Temporal lobe (tissue), 4 donors: ENCODE measurements at places on chromosomes 16 and 17. TPM values are rescaled to one million over a fixed set of nuclear protein-coding genes. Genes with fewer than 3 reads are reported as not detected.

Gene G6PC1
- not detected for total RNA-seq

Gene NPEPPS
- total RNA-seq = 184 TPM

Gene EFNB3
- 24.3 TPM for total RNA-seq

Gene NPIPB6
- 3.7 TPM for total RNA-seq

Gene PLA2G10
- total RNA-seq = not detected

Gene PRR29
- 1.5 TPM for total RNA-seq

Gene TMEM204
- 1.7 TPM for total RNA-seq

Gene ACSM2A
- not detected for total RNA-seq

Gene HES7
- 0.98 TPM for total RNA-seq

Gene CBFA2T3
- 2.5 TPM for total RNA-seq

Gene HCRT
- not detected for total RNA-seq

Gene TRAF7
- total RNA-seq = 29.7 TPM

Gene CTRB1
- not detected for total RNA-seq

Gene MYH2
- total RNA-seq = under 0.01 TPM
